ENCODE measurements at places on chromosomes 5 and 9.
A peak's percentile ranks its signal among the peaks of the same experiment; 100 is the strongest.

DNA sequence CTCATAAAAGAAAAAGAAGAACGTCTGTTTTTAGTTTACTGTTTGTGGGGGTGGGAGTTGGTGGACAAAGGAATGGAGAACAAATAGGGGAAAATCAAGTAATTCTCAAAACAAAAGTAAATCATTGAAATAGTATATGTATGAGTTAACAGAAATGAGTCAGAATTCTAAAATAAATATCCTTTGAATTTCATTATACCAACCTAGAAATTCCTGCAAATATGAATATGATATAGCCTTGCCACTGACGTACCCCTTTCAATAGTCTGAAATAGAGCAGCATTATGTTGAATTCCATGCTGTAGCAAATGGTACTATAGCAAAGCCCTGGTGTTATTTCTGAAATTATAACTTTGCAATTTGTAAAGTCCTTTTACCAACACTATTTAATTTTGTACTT, 29.6 kb upstream of the DTWD2 start:
- no peak for DNase-seq

- no peak for DNase-seq
Observed at GRCh38 chr9:98362624-98363252, 107.3 kb upstream of the TBC1D2 start.

DNA sequence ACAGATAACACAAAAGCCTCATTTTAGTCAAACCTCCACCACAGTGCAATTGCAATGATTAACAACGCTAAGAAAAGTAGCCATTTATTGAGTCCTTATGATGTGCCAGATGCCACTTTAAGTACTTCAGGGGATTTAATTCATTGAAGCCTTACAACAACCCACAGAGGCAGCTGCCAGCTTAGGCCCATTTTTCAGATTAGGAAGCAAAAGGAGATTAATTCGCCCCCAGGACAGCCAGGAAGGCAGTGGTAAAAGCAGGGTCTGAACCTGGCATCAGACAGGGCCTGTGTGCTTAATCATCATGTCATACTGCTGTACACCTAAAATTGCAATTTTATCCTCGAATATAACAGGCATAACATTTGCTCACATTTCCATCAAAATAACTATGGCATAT, 23.9 kb downstream of the MED27 start:
- DNase-seq, result no peak

DNA sequence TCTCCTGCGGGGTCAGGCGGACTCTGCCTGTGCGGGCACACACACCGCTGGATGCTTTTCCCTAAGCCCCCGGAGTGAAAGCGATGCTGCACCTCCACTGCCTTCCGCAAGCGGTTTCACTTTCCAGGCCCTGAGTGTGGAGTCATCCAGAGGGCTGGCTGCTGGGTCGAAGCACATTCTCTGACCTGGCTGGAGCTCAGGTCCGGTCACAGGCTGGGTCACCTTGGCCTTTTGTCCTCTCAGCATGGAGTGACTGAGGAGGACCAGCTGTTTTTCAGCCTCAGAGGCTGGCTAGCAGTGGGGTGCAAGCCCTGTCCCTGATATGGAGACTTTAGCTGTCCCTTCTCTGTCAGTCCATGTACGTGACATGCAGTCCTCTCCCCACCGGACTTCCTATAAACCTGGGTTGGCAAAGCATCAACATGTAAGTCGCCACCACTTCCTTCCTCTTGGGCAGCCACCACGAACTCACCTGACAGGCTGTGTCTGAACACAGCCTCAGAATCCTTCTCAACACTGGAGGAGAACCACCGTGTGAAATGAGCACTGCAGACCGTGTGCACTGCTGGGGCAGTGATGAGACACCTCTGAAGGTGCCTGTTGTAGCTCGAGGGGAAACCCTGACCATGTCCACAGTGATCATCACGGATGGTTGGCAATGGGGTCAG, 51.3 kb downstream of the GADD45G start:
- DNase-seq, result no peak

DNA sequence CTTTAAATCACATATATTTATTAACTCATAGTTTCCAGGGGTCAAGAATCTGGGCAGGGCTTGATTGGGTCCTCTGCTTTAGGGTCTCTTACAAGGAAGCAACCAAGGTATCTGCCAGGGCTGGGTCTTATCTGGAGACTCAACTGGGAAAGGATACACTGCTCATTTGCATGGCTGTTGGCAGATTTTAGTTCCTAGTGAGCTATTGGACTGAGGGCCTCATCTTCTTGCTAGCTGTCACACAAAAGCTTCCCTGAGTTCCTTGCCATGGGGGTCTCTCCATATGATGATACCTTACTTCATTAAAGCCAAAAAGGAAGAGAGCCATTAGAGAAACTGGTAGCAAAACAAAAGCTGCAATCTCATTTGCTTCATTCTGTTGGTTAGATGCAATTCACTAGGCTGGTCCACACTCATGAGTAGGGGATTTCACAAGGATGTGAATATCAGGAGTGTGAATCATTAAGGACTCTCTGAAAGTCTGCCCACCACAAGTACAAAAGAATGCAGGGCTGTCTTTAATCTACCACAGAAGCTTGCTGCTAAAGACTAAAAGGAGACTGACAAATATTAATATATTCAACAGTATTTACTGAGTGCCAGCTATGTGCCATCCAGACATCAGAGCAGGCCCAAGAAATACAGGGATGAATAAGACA, 42.0 kb upstream of the TIMD4 start:
- DNase-seq, result peak; percentile 66

GRCh38 chr5:68661237-68661636, 432.6 kb upstream of the SLC30A5 start:
- DNase-seq, result peak; percentile 53

GRCh38 chr5:78929833-78930232, 55.3 kb downstream of the ARSB start:
- DNase-seq, result no peak

DNA sequence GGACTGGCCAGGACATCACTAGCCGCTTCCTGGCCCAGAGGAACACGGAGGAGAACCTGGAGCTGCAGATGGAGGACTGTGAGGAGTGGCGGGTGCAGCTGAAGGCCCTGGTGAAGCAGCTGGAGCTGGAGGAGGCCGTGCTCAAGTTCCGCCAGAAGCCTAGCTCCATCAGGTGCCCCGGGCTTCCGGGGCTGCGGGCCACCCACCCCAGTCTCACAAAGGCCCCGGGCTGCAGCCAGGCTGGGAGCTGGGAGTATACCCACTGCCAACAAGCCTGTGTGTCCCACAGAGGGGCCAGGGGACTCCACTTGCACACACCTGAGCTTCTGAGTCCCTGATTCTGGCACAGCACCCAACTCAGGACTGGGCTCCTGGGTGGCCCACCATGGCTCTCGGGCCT, 1.7 kb upstream of the RABL6 start:
- DNase-seq, result no peak

- no peak for DNase-seq
Observed at GRCh38 chr9:121088576-121088975, 13.8 kb downstream of the CNTRL start.

- DNase-seq, result no peak
Observed at GRCh38 chr5:39209924-39210323, 9.4 kb downstream of the FYB1 start.

- DNase-seq, result peak; percentile 82
Observed at GRCh38 chr5:142597546-142598337, 88.1 kb downstream of the FGF1 start.

DNA sequence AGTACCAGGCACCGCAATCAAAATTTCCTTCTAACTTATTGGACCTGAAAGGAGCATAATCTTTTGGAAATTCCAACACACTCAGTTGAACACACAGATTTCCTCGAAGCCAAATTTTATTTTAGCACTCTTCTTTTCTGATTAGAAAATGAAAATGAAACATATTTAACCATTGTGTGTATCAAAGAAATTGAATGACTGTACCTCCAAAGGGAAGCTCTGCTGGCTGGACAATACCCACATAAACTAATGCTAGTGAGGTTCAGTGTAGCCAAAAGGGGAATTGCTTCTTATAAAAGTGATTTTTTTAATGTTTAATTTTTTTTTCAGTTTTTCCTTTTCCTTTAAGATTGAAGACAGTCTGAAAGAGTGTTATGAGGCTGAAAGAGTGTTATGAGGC, 239.6 kb upstream of the NREP start:
- no peak for DNase-seq

DNA sequence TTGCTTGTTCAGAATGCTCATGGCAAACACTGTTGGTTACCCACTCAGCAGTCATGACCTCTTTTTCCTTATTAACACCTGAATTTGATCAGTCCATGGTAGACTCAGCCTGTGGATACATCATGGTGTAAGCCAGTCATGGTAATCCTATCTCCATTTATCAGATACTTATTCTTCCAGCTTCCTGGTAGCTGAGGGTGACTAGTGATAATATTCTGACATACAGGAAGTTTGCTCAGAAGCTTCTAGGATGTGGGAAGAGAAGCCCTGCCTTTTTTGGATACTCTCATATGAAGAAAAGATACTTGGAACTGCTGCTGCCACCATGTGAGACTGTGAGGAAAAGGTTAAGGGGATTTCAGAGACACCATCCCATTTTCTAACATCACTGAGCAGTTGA, 7.3 kb downstream of the GDA start:
- no peak for DNase-seq

- no peak for DNase-seq
Observed at GRCh38 chr5:95393279-95393678, 2.1 kb downstream of the FAM81B start.

DNA sequence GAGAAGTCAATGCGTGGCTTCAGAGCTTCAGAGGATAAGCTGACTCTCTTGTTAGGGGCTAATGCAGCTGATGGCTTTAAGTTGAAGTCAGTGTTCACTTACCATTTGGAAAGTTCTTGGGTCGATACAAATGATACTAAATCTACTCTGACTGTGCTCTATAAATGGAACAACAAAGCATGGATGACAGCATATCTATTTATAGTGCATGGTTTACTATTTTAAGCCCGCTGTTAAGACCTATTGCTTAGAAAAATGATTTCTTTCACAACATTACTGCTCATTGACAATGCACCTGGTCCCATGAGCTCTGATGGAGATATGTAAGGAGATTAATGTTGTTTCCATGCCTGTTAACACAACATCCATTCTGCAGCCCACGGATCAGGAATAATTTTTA, 435.7 kb downstream of the MAT2B start:
- DNase-seq, result no peak

DNA sequence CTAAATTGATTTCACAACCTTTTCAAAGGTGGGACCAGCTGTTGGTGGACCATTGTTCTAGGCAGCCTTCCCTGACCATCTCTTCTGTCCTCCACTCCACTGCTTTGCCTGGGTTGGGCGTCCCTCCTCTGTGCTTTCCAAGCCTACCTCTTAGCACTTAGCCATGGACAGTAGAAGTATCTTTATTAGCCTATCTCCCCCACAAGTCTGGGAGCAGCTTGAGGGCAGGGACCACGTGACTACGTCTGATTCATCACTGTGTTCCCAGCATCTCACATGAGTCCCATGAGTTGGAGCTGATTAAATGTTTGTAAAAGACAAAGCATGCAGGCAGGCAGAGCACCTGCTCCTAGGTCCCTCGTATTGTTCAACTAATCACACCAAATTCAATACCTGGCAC, 20.9 kb downstream of the MORN5 start:
- DNase-seq, result peak; percentile 76

GRCh38 chr9:115008536-115009270, 78.3 kb upstream of the TNFSF8 start:
- peak; percentile 86 for DNase-seq

DNA sequence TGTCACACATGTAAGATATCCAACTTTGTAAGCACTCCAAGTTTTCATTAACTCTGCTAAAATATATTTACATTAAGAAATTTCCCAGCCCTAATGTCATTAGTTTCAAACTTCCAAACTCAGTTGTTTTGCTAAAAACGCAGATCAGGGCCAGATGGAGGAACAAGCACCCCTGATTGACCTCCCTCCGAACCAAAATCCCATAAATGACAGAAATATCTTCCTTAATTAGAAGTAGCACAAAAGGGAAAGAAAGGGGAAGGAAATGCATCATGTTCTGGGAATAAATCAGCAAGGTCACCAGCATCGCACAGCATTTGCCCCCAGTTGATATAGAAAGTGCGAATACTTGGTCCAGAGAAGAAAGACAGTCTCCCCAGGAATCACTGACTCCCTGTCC, 61.4 kb upstream of the RUFY1 start:
- DNase-seq, result no peak

DNA sequence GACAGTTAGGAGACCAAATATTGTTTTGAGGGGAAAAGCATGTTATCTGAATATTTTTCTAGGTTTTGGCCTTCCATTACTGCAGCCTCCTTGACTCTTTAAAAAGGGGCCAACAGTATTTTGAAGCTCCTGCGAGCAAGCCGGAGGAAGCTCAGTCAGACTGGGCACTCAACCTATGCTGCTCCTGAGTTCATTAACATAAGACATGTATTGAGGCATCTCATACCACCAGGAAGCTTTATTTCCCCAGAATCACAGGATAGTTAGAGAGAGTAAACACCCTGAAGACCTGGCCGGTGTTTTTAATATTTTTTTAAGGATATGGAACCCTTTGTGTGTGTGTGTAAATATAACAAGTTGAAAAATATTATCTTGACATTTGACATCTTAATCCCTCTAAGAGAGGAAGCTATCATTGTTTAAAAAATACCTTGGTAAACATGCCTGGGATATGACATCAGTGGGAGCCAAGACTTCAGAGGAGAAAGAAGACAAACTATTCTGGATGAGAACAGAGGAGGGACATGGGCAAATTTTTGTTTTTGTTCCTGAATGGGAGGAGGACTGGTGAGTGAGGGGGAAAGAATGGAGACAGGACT, 139.3 kb upstream of the SLIT3 start:
- DNase-seq, result no peak

DNA sequence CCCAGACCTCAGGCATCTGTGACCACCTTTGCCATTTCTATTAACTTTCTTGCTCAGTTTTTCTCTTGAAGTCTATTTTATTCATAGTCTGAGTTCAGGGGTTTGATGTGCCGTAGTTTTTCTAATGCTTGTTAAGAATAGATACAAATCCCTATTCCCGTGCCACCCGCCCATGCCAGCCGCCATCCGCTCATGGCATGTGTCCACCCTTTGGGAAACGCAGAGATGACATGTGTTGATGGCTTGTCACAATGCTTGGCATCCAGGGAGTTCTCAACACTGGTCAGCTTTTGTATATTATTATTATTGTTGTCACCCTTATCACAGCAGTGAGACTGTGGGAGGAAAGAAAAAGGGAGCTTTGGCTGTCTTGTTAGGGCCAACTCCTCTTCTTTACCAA, 17.3 kb upstream of the ANGPTL2 start:
- no peak for DNase-seq

GRCh38 chr9:133347515-133347984, 381 bp downstream of the MED22 start:
- DNase-seq, result peak; percentile 67

All from AG20443 (cell line).